ENCODE measurements at places on chromosomes 11 and 22.

GRCh38 chr11:105042178-105042577 is 3.0 kb downstream of the CARD16 start:
- no peak for DNase-seq

DNA sequence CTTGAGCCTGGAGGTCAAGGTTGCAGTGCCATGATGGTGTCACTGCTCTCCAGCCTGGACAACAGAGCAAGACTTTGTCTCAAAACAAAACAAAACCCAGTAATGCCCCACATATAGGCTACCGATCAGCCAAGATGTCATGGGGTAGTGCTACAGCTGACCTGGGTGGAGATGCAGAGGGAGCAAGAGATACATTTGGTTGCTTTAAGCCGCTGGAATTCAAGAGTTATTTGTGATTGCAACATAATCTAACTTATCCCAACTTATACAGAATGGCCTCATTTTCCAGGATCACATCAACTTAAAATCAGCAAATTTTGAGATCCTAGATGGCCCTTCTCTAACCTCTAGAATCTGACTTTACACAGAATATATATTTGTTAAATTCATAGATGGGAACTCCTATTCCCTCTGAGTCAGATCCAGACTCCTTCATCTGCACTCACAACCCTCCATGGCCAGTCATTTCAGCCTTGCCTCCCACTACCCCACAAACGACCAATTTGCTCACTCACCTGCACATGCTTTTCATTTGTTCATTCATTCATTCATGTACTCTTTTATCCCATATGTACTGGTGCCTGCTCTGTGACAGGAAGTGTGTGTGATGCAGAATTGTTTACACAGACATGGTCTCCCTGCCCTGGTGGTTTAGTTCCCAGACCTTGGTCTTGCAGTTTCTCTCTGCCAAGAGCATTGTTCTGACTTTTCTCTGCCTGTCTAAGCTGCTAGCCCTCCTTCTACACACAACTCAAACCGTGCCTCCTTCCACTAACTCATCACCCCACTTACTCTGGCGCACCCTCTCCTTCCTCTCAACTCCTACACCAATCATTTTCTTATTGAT is 24.1 kb upstream of the APLNR start:
- DNase-seq = no peak

DNA sequence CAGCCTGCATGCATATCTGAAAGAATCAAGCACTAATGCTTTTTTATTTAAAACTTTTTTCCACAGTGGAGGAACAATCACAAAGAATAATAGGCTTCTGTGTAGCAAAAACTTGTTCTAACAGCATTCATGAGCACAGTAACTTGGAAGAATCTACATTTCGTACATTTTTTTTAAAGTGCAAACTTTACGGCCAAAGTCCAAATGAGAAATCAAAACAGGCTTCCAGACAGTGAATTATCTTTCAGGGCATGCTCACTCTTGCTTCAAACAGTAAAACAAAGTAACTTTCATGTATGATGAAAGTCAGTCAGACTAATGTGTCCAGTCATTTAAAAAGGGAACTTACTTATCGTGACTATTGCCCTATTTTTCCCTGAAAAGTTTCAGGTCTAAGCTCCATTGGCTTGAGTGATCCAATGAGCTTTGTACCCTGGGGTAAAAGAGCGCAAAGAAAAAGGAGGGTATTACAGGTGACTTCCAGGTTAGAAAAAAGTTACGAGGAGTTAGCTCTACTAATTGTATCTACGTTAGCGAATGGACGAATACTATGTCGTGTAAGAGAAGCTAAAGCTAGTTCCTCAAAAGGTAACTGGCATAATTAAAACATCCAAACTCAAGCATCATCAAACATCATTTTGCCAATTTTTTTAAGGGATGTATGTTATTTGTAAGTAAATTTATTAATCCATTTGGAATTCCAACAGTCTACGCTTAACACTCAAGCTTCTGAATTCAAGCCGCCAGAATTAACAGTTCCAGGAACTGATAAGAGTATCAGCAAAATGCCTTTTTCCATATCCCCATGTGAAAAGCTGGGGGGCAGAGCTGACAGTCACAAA is 1.7 kb downstream of the PICALM start:
- DNase-seq = peak; percentile 47

- DNase-seq = no peak
Measured at GRCh38 chr11:100612766-100613165, 74.3 kb upstream of the ARHGAP42 start.

DNA sequence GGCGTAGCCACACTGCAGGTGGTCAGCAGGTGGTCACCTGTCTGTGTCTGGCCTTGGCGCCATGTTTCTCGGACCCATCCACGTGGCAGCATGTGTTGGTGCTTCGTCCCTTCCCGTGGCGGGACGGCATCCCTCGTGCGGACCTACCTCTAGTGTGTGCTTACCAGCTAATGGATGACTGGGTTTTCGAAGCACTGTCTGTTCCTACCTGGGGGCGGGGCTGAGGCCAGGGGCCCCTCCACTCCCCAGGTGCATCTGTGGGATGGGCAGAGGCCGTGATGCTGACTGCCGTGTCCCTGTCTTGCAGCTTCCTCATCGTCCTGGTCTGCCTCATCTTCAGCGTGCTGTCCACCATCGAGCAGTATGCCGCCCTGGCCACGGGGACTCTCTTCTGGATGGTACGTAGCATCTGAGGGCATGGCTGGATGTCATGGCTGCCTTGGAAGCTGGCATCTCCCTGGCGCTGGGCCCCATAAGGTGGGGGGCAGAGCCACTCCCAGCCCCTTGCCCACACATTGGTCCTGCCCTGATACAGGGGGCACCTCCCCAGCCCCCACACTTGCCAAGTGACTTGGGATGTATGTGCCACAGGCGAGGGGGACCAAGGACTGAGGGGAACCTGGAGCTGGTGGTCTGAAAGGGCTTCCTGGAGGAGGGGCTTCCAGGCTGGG is 82.9 kb downstream of the KCNQ1 start:
- no peak for DNase-seq

- no peak for DNase-seq
Measured at GRCh38 chr22:22895776-22896445, 8.3 kb downstream of the IGLL5 start.

- no peak for DNase-seq
Measured at GRCh38 chr11:119803139-119803538, 74.1 kb upstream of the NECTIN1 start.

All from CD4-positive, alpha-beta T cell (primary cell).